NCI-H1694 (cell line): ENCODE measurements at places on chromosomes 2 and 18.

- no peak for DNase-seq
Observed at GRCh38 chr18:54162431-54162830, 62.0 kb downstream of the MBD2 start.

DNA sequence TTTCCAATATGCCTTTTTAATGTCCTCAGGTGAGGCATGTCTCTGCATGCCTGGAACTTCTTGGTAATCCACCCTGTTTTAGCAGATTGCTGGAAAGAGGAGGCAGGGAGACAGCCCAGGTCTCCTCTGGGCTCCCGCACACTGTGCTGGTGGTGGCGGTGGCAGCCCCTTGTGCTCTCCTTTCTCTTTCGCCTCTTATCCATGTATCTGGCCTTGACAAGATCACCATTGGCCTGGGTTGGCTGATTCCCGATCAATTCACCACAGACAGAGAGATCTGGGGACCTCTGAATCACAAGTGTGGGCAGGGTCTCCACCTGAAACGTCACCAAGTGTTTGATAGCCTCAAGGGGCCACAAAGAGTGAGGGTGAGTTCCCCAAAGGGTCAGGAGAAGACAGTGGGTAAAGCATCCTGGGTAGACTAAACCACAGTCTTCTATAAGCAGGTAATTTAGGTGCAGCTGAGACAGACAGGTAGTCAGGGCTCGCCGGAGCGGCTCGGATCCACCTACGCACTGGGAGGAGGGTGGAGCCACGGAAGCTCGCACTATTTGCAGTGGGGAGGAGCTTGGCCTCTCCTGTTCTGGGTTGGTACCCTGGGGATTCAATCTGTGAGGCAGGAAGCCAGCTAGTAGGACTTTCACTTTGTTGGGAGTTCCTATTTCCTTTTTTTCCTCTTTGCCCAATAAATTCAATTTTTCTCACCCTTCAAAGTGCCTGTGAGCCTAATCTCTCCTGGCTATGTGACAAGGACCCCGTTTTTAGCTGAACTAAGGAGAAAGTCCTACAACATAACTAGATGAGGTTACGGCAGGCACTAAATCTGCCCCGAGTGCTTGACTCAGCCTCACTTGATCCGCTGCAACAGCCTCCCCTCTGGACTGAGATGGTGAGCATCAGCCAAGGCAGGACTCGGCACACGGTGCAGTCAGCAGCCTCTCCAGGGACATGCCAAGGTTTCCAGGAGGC lies 57.6 kb downstream of the SLC4A3 start:
- no peak for DNase-seq

GRCh38 chr2:181977661-181978350 lies 7.8 kb upstream of the PPP1R1C start:
- no peak for DNase-seq

DNA sequence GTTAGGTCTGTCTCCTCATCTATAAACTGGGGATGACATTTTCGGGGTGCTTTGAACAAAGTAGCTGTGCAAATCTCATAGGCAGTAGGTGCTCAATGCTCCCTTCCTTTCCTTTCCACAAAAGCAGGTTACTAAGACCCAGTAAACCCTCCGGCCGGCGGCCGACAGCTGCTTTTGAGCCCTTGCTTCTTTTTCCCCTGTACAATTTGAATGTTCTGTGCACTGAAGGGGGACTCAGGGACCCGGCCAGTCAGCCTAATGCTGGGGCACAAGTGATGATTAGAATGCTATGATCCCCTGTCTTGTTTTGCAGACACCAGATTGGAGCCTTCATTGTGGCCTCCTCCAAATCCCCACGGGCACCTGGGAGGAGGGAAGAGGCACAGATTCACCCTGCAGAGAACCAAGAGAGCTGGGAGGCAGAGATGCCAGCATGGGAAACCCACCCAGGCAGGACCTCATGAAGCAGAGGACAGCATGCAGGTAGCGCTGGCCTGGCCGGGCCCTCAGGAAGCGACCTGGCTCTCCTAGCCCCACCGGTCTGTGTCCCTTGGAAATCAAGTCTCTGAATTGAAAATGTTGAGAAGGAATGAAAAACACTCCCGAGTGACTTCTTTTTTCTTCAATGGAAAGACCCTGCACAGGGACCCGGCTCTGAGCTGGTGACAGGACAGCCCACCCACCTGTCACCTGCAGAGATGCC lies 128.6 kb upstream of the HDAC4 start:
- no peak for DNase-seq

- no peak for DNase-seq
Observed at GRCh38 chr2:159379181-159379580, 92.7 kb upstream of the WDSUB1 start.

GRCh38 chr18:2337552-2338141 lies 233.7 kb downstream of the METTL4 start:
- no peak for DNase-seq

DNA sequence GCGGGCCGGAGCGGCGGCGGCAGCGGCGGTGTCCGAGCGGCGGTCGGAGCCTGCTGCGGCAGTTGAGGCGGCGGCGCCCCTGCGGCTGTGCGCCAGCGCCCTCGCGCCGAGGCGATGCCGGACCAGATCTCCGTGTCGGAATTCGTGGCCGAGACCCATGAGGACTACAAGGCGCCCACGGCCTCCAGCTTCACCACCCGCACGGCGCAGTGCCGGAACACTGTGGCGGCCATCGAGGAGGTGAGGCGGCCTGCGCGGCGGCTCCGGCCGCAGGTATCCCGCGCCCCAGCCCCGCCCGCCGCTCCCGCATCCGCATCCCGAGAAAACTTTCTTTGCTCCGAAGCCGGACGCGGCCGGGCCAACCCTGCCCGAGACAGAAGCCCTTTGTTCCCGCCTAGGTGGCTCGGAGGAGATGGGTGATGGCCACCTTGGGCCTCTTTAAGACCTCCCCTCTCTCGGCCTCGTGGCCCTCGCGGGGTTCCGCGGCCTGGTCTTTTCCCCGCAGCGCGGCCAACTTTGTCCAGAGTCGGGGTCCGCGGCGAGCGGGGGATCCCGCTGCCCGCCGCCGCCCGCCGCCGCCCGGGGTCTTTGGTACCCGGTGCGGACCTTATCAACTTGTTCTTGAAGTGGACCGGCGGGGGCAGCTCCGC lies 504 bp downstream of the ASAP2 start:
- no peak for DNase-seq

GRCh38 chr2:47429795-47430194 lies 26.8 kb downstream of the MSH2 start:
- DNase-seq = no peak

DNA sequence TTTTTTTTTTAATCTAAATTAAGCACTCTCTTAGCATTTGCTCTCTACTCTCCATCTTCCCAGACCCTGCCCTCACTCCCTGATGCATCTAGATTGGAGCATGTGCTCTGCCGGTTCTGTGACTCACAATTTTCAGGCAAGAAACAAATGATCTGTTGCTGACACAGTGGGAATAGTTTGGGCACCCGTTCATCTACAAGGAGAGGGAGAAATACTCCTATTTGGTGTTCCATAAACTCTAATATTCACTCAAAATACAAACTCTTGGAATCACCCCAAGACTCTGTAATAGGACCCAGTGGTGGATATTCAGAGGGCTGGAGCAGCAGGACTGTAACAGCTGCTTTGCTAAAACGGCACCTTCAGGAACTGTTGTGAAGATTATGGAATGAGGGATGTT lies 37.1 kb upstream of the LINC00305 start:
- DNase-seq = no peak

GRCh38 chr2:71669628-71670429 lies 216.5 kb downstream of the DYSF start:
- DNase-seq = no peak

- no peak for DNase-seq
Observed at GRCh38 chr2:168471163-168471475, 15.0 kb downstream of the CERS6 start.

GRCh38 chr2:3001615-3002560 lies 375.7 kb downstream of the EIPR1 start:
- DNase-seq = no peak

- no peak for DNase-seq
Observed at GRCh38 chr18:9841752-9842151, 44.0 kb upstream of the TXNDC2 start.

DNA sequence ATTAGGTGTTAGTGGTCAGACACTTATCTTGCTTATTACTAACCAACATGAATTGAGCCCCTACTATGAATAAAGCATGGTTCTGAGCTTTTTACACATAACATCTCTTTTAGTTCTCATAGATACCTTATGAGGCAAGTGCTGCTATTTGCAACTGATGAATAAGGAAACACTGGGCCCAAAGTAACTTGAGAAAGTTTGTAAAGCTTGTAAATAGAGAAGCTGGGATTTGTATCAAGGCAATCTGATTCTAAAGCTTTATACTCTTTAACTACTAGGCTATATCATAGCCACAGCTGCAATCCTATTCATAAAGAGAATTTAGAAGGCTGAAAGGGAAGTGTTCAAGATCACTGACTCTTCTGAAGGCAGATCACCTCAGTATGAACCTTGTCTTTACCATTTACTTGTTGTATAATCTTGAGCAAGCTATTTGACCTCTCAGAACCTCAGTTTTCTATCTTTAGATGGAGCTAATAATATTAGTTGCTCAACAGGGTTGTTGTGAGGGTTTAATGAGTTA lies 60.4 kb downstream of the ABCB11 start:
- DNase-seq = no peak
